ENCODE measurements at places on chromosomes 3 and 15.

DNA sequence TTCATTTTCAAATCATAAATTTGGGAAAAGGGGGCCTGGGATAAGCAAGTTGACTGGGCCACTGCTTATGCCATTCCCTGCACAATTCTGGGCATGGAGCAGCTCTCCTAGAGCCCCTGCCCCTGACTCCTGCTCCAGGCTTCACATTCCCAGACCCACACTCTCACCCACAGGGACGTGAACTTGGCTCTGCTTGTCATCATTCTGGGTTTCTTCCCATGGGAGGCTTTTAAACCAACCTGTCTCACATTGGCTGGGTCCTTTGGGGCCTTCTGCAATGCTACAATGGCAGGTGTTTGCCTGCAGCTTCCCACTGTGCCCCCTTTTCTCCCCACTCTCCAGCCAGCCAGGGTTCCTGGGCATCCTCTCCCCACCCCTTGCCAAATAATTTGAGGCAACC, 49.1 kb downstream of the CYP19A1 start:
- no peak for DNase-seq

DNA sequence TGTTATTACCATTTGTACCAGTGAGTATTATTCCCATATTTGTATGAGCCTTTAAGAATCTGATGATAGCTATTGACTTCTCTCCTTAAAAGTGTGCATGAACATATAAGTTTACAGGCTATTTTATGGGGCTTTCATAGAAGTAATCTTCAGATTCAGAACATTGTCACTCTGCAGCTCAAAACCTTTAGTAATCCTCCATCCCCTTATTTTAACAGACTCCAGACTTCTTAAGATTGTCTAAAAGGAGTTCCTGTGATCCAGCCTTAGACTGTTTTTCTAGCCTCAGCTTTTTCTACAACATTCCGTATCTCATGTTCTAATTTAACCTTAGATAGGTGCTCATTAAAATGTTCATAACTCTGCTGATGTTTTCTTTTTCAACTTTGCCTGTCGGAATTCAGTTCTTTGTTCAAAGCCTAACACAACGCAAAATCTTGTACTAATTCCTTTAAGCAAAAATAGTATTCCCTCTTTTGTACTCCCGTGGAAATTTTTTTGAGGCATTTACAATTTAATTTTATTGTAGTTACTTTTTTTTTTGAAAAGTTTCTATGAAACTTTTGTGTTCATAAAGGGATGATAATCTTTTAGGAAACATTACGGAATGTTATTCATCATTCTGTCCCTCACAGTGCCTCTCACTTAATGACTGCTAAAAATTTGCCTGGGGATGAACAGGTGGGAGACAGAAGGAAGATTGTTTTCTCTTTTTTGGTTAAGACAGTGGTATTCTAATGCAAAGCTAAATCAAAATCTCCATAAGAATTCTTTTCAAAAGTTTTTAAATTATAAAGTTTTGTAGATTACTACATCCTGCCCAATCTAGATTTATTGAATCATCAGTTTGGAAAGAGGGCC, 38.7 kb upstream of the UTS2B start:
- DNase-seq = no peak

- DNase-seq = no peak
Observed at GRCh38 chr3:195873281-195873887, 35.0 kb downstream of the TNK2 start.

DNA sequence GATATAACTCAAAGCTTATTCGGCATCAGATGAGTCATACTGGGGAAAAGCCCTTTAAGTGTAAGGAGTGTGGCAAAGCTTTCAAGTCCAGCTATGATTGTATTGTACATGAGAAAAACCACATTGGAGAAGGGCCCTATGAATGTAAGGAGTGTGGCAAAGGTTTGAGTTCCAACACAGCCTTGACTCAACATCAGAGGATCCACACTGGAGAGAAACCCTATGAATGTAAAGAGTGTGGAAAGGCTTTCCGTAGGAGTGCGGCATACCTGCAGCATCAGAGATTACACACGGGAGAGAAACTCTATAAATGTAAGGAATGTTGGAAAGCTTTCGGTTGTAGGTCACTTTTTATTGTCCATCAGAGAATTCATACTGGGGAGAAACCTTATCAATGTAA, 7.5 kb downstream of the ZNF621 start:
- no peak for DNase-seq

GRCh38 chr3:130263708-130264107, 81.8 kb upstream of the COL6A5 start:
- no peak for DNase-seq

DNA sequence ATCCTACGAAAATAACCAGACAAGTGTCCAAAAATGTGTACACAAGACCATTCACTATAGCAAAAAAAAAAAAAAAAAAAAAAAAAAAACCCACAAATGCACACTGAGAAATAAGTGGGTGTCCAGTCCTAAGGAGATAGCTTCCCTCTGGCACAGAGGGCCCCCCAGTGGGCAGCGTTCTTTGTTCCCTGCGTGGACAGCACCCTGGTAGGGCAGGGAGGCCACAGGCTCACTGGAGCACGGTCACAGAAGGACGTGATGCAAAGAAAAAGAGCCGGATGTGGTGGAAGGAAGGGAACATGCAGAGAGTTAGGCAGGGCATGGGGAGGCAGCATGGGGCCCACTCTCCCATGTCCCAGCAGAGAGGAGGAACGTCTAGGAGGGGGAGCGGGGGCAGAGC, 210.7 kb upstream of the NSMCE3 start:
- DNase-seq = no peak

- DNase-seq = no peak
Observed at GRCh38 chr3:110069761-110070160, 732.4 kb upstream of the DPPA4 start.

- no peak for DNase-seq
Observed at GRCh38 chr3:129185783-129186182, 2.1 kb upstream of the CNBP start.

DNA sequence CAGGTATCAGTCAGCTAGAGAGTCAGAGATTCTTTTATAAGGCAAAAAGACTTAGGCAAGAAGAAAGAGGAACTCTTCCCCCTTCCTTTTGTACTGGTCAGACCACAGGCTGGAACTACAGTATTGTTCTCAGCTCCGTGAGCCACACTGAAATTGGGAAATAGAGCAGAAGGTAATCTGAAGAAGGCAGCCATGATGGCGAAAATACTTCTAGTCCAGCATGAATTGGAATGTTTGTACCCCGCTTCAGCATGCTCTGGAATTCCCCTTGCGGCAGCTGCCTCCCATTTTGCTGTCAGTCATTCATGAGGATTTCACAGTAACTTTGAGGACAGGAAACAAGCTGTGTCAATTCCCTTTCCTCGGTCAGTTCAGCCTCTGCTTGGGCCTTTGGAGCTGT, 96.2 kb downstream of the CORO2B start:
- no peak for DNase-seq

GRCh38 chr15:62242999-62243398, 77.9 kb upstream of the C2CD4B start:
- no peak for DNase-seq

GRCh38 chr3:12479919-12480427, 4.3 kb upstream of the TSEN2 start:
- no peak for DNase-seq

GRCh38 chr3:14216257-14217048, 37.8 kb downstream of the LSM3 start:
- no peak for DNase-seq

DNA sequence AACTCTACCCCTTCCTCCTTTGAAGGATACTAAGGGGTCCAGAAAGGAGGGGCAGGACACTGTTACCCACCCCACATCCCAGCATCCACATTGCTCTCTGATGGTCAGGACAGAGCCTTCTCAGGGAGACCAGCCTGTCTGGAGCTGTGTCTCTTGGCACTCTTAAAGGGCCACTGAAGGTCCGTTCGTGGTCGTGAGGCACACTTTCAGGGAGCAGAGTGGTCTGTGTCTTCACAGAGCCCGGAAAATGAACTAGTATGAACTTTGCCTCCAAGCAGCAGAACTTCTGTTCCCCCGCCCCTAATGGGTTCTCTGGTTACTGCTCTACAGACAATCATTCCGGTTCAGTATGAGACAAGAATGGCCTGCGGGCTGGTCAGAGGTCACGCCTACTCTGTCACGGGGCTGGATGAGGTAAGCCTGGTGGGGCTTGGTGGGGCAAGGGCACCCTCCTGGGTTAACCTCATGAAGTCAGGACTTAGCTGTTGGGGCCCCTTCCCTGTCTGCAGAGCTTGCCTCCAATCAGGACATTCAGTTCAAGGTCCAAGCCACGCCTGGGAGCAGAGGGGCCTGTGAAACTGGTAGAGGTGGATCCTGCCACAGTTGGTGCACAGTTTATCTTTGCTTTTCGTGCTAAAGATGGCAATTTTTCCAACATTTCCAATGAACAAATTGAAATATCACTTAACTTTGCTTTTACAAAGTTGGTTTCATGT, 33.2 kb downstream of the CAPN3 start:
- DNase-seq = no peak

DNA sequence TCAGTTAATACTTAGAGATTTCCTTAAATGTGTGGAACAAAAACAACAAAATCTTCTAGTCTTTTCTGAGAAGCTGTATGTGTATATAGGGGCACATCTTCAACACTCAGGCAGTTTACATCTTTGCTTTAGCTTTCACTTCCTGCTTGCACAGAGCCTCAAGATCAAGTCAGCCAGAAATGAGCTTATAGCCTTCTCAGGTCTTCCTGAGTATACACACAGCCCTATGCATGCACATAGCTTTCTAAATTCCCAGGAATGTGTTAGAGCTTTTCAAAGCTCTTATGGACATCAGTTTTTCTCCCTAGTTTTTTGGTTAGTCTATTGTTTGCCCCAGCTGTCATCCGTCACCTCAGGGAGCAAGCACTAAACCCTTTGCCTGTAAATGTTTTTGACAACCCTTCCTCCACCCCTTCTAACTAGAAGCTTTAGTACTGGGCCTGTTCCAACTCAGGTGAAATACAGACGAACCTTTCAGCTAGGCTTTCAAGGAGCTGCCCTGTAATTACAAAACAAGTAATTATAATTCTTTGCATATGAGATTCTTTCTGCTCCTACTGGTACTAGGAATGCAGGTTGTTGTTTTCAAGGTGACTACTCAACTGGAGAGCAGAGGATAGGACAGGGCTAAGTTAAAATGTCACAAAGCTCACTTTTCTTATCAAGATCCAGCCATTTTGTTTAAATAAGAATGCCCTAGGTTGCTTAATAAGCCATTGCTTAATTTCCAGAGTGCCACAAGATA, 22.6 kb upstream of the MTMR10 start:
- DNase-seq = no peak

- no peak for DNase-seq
Observed at GRCh38 chr15:63985221-63986184, 60.8 kb downstream of the DAPK2 start.

DNA sequence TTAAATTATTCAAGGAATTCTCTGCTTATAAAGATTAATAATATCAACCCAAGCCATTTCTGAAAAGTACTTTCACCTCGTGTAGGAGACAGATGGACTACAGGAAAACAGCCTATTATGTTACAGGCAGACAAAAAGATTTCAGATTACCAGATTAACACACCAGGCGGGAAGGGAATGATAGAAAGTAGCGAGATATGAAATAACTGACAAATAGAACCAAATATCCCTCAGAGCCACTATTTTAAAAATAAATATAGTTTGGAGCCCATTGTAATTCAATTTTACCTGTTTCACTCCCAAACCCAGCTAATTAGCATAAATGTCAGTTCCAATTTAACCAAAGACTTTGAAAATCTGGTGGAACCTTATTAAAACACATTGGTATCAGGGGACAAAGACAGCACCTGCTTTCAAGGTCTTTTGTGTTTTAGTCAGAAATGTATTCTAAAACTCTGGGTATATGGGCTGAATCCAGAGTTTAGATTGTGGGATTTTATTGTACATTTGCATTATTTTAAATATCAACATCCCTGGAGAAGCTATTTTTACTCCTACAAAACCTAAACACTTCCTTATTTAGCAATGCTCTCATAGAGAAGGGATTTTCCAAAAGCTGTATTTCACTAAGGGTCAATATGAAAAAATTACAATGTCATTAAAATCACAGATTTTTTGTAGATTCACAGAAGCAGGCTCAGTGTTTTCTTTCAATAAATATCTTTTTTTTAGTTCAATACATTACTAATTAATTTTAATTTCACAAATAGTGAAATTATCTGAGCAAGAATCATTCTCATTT, 138.4 kb downstream of the TNIK start:
- DNase-seq = no peak

GRCh38 chr3:177516158-177517011, 319.1 kb upstream of the TBL1XR1 start:
- DNase-seq = no peak

GRCh38 chr3:94185753-94186152, 122.9 kb downstream of the NSUN3 start:
- DNase-seq = no peak

GRCh38 chr15:80788536-80788935, 9.4 kb downstream of the CEMIP start:
- DNase-seq = no peak

DNA sequence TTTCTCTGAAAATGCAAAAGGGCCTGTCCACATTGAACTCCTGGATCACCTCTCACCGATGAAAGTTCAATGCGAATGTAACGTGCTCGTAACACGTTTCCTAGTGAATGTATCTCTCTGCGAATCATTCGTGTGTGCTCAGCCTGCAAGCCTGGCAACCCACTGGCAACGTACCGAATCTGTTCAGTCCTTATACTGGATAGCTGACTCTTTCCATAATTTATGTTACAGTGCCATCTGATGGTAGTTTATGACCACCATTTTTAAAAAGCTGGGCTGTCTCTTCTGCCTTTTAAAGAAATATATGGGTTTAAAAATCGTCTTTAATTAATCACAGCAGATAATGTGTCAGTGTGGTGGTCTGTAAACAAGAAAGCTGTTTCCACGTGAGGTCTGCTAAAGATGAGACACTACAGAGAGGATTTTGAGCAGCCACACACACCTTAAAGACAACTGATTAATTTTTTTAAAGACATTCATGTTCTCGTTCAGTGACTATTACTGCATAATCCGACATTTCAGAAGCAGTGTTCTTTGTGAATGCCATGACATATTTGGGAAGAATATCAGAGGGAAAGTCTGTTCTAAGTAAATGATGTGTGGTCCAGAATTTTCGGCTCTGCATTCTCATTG, 69.4 kb upstream of the FOXP1 start:
- DNase-seq = no peak

GRCh38 chr3:72190050-72190449, 405.1 kb upstream of the PROK2 start:
- DNase-seq = no peak

GRCh38 chr3:64658001-64658400, 29.8 kb downstream of the ADAMTS9 start:
- DNase-seq = no peak

DNA sequence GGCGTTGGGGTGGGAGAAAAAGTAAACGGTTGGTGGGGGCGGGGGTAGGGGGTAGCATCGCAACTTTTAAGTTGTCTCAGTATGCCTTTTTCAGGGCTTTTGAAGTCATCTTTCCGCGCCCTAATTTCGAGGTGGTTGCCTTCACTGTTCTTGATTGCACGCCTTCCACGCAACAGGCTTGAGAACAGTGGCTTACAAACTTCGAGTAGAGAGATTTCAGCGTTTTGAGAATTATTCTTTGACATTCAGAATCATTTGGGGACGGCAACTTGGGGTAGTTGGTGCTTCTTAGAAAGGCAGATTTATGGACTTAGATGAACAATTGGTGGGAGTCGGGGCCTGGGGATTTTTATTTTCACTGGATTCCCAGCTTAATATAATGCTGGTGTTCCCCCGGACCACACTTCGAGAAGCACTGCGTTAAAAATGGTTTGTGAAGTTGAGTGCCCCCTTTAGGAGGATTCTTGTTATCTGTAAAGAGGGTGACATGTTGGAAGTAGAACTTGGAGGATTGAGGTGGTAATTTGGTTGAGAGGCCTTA, 880 bp downstream of the PPP4R2 start:
- no peak for DNase-seq

Measured in activated CD8-positive, alpha-beta memory T cell treated with anti-CD3 and anti-CD28 coated beads for 1 hour (primary cell).